Motor neuron (in vitro differentiated cells): ENCODE measurements at places on chromosomes 6 and 20. TPM values are rescaled to one million over a fixed set of nuclear protein-coding genes. Genes with fewer than 3 reads are reported as not detected.

- no peak for ATAC-seq
Measured at GRCh38 chr20:58702859-58703648, 10.5 kb downstream of the NPEPL1 start.

DNA sequence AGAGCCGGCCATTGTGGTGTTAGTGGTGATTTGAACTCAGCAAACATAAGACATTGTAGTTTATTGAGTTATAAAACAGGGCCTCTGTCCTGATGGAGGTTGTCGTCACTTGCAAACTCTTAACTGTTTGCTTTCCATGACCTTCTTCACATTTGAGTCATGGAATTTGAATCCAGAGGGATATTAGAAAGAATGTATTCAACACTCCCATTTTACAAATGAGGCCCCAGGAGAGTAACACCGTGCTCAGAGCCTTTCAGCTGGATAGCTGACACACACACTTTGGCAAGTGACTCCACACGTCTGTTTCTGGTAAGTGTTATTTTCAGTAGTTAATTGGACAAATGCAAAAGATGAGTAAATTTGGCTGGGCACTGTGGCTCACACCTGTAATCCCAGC lies 72.4 kb upstream of the XRN2 start:
- ATAC-seq, result no peak

DNA sequence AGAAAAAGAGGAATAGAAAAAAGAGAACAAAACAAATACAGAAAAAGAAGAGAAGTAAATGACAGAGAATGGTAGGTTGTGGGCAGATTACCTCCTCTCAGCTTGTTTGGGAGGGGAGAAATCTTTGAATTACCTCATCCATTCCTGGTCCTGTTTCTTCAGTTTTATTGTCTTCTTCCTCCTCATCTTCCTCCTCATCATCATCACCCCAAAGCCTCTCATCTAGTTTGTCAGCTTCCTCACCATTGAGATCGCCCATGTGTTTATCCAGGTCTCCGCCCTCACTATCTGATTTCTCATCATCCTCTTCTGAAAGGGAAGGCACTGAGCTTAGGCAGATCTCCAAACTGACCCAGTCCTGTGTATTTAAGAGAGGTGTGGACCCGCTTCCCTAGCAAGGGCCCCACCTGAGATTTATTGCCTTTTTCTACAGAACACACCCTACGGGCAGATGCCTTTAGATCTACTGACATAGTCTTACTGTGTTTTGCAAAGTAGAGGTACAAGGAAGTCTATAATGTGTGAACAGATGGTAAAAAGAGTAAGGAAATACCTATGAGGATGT lies 24.2 kb upstream of the LYRM2 start:
- no peak for ATAC-seq

DNA sequence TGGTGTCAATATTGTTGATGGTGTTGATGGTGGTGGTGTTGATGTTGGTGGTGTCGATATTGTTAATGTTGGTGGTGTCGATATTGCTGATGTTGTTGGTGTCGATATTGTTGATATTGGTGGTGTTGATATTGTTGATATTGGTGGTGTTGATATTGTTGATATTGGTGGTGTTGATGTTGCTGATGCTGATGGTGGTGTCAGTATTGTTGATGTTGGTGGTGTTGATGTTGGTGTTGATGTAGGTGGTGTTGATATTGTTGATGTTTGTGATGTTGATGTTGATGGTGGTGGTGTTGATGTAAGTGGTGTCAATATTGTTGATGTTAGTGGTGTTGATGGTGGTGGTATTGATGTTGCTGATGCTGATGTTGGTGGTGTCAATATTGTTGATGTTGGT lies 240.0 kb downstream of the CDH4 start:
- ATAC-seq, result no peak

GRCh38 chr20:58706975-58707681 lies 14.5 kb downstream of the NPEPL1 start:
- no peak for ATAC-seq

DNA sequence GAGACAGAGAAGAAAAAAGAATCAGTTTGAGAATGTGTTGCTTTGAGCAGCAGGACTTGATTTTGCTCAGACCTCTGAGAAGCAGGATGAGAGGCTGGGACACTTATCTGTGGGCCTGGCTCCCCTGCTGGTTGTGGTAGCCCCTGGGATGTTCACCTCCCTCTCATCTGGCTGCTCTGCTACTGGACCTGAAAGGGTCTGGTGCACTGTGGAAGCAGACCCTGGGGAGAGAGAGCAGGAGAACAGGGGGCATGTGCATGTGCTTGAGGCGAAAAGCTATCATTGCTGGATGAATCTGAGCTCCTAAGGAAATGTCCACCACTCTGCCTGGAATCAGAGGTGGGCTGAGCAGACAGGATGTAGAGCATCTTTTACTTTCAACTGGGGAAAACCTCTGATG lies 161.1 kb downstream of the SCP2D1 start:
- no peak for ATAC-seq

MUCL3 gene
- total RNA-seq, result 0.14 and 0.36 TPM in 2 replicates

WFDC12 gene
- total RNA-seq, result not detected in 2 replicates

GRIK2 gene
- 22.9 and 24.0 TPM in 2 replicates for total RNA-seq

DACT2 gene
- 0.23 TPM in 1 of 2 replicates, not detected in the other for total RNA-seq
